Stimulated activated CD8-positive, alpha-beta memory T cell treated with anti-CD3 and anti-CD28 coated beads, Interleukin-12 subunit alpha, Interleukin-12 subunit beta, amount 100 ng/mL, for 4 hours (primary cell): ENCODE measurements at places on chromosomes 6 and 20.
A peak's percentile ranks its signal among the peaks of the same experiment; 100 is the strongest.

- DNase-seq, result no peak
Measured at GRCh38 chr20:25439328-25439727, 31.9 kb downstream of the GINS1 start.

- no peak for DNase-seq
Measured at GRCh38 chr20:24813496-24813895, 135.6 kb upstream of the CST7 start.

GRCh38 chr6:8973395-8973794 is 538.0 kb upstream of the SLC35B3 start:
- no peak for DNase-seq

DNA sequence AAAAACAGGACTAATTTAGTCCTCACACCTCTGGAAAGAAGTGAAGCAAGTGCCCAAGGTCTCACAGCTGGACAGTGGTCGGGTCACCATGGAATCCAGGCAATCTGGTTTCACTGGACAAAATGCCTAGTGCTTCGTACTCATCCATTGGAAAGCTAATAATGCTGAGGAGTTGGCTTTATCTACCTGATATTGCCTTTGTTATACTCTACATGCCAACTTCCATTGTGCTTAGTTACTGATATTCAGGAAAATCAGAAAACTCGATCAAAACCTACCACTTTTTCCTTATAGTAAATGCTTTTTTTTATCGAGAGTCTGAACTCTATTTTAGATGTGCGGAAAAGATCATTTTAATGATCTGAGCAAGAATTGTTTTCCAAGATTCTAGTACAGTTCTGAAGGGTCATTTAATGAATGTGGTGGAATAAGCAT is 966 bp downstream of the CFAP206 start:
- DNase-seq, result no peak

DNA sequence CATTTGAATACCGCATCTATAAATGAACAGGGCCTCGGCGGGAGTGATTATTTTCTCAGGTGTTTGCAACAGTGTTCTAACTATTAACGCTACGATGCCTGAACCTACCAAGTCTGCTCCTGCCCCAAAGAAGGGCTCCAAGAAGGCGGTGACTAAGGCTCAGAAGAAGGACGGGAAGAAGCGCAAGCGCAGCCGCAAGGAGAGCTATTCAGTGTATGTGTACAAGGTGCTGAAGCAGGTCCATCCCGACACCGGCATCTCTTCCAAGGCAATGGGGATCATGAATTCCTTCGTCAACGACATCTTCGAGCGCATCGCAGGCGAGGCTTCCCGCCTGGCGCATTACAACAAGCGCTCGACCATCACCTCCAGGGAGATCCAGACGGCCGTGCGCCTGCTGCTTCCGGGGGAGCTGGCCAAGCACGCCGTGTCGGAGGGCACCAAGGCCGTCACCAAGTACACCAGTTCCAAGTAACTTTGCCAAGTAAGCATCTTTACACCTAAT is 70.9 kb downstream of the HFE start:
- peak; percentile 56 for DNase-seq

GRCh38 chr20:3815703-3816315 is 4.5 kb upstream of the AP5S1 start:
- no peak for DNase-seq
